ENCODE measurements at places on chromosomes 1 and 21.
A peak's percentile ranks its signal among the peaks of the same experiment; 100 is the strongest.

GRCh38 chr1:231278100-231278790 lies 37.2 kb downstream of the GNPAT start:
- DNase-seq, result peak; percentile 6

DNA sequence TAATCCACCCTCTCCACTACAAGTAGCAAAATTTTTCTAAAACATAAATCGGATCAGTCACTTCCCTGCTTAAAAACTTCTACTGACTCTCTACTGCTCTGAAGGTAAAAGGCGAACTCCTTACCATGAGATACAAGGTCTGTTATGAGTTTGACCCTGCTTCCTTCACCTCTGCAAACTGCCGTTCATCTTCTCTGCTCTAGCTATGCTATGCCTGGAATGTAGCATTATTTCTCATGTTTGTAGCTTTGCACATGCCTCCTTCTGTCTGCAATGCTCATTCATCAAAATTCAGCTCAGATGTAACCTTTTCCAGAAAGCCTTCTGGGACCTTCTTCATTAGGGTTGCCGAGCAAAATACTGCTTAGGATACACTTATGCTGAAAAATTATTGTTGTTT lies 30.8 kb downstream of the RPL5 start:
- DNase-seq, result no peak

GRCh38 chr1:84062496-84062895 lies 63.6 kb upstream of the TTLL7 start:
- no peak for DNase-seq

GRCh38 chr1:56911098-56911938 lies 54.5 kb downstream of the C8B start:
- no peak for DNase-seq
